ENCODE measurements at places on chromosomes 3 and 15.

GRCh38 chr15:93141371-93141794 lies 52.4 kb upstream of the RGMA start:
- DNase-seq = no peak

DNA sequence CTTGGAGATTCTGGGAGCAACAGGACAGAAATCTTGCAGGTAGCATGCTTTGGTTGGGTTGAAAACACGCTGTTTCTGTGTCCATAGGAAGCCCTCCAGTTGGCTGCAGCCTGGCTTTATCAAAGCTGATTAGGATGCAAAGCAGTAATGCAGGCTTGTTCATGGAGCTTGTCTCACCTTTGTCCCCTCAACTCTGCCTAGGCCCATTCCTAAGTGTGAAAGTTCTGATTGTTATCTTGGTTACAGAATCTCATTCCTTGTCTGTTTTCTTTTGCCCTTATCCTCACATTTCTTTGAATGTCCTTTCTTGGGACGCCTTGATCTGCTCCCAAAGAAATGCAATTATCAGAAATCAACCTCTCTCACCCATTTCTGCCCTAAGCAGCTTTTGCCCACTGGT lies 83.5 kb downstream of the IL20RB start:
- DNase-seq = no peak

- DNase-seq = no peak
These were observed 7.8 kb downstream of the TRAT1 start for GRCh38 chr3:108830381-108830780.

DNA sequence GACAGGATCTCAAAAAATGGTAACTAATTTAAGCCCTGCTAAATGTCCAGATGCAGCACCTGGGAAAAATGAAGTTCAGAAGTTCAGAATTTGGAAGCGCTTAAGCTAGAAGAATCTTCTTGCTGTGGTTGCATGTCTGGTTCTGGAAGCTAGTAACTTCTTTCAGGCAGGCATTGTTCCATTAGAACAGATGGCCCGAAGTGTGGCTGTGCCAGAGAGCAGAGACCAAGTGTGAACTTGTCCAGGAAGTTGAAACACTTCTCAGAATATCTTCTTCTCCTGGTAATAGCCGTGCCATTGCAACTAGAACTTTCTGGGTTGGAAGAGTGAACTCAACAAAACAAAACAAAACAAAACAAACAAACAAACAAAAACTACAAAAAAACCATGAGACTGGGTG lies 80.0 kb downstream of the MITF start:
- DNase-seq = no peak

- DNase-seq = no peak
These were observed 301.8 kb upstream of the TBC1D5 start for GRCh38 chr3:18044191-18044590.

DNA sequence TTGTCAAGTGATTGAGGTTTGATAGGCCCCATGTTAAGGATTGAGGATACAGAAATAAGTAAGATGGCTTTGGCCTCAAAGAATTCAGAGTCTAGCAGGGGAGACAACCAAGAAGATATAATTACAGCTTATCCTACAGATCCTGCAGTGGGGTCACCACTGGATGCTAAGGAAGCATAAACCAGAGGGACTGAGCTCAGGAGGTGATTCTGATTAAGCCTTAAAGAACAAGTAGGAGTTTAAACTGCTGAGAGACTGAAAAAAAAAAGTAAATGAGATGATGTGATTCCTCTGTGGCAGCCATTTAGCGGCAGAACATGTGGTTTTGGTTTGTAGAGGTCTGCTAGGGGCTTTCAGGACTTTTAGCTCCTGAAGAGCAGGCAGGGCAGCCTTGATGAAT lies 72.1 kb upstream of the ROPN1 start:
- DNase-seq = no peak

GRCh38 chr15:70127288-70127746 lies 29.6 kb upstream of the TLE3 start:
- DNase-seq = no peak

- no peak for DNase-seq
These were observed 124.8 kb upstream of the C15orf61 start for GRCh38 chr15:67396114-67396513.

- DNase-seq = no peak
These were observed 46.2 kb downstream of the DMXL2 start for GRCh38 chr15:51576286-51576850.

- DNase-seq = no peak
These were observed 108.2 kb upstream of the MBNL1 start for GRCh38 chr3:152160350-152161011.

- no peak for DNase-seq
These were observed 158.0 kb upstream of the IL12A start for GRCh38 chr3:159830523-159831154.

DNA sequence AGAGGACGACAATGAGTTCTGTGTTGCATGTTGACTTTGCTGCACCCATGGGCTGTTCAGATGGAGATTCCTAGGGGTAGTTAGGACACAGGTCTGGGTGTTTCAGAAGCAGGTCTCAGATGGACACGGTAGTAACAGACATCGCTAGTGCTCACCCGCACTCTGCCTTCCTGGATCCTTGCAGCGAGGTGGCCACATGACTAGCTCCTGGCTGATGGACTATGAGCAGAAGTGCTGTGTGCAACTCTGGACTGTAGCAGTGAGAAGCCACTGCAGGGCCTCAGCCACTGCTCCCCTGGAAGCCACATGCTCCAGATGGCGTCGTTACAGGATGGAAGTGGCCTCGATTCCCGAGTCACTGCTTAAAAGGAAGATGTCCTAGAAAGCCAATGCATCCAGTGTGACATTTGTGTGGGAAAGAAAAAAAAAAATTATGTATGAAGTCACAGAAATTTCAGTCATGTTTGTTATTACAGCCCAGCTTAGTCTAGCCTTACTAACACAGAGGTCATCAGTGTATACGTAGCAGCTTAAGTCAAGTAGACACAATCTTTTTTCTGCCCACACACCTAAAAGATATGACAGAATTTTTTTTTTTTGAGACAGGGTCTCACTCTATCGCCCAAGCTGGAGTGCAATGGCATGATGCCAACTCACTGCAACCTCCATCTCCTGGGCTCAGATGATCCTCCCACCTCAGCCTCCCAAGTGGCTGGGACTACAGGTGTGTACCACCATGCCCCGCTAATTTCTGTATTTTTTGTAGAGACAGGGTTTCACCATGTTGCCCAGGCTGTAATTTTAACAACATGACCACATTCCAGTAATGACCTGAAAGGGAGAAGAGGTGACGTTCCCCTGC lies 95.3 kb downstream of the XXYLT1 start:
- DNase-seq = no peak

GRCh38 chr3:54901906-54902685 lies 25.8 kb downstream of the LRTM1 start:
- no peak for DNase-seq

- DNase-seq = no peak
These were observed 2.2 kb upstream of the IGDCC3 start for GRCh38 chr15:65379986-65380385.

GRCh38 chr3:99522147-99522546 lies 116.2 kb upstream of the COL8A1 start:
- no peak for DNase-seq

DNA sequence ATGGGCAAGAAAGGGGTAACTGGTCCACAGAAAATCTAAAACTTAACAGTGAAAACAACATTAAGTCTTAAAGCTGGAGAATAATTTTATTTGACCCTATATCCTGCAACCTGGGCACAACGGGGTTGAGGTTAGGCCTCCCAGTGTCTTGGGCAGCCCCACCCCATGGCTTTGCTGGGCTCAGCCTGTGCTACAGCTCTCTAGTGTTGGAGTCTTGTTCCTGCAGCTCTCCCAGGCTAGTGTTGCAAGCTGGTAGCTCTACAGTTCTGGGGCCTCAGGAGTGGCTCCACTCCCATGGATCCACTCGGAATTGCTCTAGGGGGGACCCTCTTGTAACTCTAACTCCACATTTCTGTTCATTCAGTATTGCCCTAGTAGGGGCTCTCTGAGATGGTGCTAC lies 24.9 kb upstream of the GNB4 start:
- no peak for DNase-seq

DNA sequence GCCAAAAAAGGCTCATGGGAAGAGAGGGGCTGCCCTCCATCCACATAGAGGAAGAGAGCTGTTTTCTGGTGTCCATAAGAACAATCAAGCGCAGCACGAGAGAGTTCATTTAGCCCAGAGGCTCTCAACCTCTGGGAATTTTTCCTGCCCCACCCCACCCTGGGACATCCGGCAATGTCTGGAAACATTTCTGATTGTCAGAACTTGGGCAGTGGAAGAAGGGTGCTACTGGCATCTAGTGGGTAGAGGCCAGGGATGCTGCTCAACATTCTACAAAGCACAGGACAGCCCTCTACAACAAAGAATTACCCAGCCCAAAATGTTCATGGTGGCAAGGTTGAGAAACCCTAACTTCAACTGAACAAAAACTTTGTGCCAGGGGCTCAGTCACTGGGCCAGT lies 92.9 kb downstream of the RAB11A start:
- no peak for DNase-seq

- DNase-seq = no peak
These were observed 30.3 kb upstream of the TSC22D2 start for GRCh38 chr3:150377601-150378300.

DNA sequence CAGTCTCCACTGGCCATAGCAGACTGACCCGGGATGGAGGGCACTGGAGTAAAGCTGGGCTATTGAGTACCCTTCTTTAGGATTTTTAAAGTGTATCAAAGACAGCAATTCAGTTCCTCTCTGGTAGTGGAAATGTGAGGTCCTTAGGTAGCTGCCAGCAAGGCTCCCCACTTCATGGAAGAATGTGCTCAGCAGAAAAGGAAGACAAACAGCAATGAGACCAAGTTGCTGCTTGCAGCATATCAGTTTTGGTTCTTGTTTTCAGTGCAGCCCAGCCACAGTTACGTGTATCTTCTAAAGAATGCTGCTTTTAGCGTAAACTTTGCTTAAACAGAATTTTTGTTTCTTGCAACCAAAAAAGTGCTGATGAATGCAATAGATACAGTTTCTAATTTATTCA lies 374.0 kb upstream of the CBLB start:
- DNase-seq = no peak

GRCh38 chr3:13112521-13113345 lies 39.5 kb upstream of the IQSEC1 start:
- DNase-seq = no peak

DNA sequence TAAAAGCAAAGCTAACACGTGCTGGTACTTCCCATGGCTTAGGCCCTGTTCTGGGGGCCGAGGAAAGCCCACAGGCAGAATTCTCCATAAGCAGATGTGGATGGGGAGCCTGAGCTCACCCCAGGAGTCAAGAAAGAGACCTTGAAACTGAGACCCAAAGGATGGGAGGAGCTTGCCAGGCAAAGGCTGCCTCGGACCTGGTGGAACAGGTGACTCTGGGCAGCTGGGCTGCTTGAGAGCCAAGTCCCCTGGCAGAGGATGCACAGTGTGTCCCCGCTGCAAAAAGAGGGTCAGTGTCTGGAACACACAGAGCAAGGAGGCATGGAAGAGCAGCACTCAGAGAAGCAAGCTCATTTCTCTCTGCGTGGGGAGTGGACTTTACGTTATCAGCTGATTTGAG lies 528.7 kb downstream of the GABRG3 start:
- DNase-seq = no peak

DNA sequence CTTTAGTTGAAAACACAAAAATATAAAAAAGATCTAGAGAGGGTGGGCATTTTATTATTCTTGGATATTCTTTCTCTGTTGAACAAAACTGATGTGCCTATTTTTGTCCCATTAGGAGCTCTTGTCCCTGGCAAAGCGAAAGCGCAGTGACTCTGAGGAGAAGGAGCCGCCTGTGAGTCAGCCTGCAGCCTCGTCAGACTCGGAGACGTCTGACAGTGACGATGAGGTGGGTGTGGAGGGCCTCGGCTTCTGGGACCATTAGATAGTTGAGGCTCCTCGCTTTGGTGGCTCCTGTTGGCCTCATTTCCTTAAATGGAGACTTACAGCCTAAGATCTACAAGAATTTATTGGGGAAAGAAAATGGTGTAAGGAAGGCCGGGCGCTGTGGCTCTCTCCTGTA lies 21.3 kb downstream of the RTF1 start:
- no peak for DNase-seq

- DNase-seq = no peak
These were observed 29.0 kb upstream of the LCTL start for GRCh38 chr15:66594836-66595235.

DNA sequence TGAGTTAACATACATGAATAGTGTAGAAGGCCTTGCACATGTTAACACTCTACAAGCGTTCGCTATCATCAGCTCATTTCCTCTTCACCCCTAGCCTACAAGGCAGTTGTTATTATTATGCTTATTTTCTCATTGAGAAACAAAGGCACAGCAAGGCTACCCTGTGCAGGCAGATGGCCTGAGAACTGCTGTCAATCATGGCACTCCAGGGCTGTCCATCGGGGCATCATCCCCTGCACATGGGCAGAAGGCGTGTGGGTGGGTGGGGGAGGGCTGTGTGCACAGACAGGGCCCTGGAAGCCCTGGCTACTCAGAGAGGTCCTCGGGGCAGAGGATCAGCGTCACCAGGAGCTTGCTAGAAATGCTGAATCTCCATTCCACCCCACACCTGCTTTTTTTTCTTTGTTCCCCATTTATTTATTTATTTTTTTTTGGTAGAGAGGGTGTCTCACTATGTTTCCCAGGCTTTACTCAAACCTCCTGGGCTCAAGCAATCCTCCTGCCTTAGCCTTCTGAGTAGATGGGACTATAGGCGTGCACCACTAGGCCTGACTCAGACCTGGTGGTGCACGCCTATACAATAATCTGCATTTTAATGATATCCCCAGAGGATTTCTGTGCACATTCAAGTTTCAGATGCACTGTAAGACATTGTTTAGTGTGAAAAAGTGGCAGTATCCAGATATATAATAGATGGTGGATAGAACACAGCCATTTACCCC lies 9.6 kb upstream of the ZXDC start:
- DNase-seq = no peak

GRCh38 chr15:39837454-39837853 lies 54.8 kb upstream of the FSIP1 start:
- DNase-seq = no peak

- no peak for DNase-seq
These were observed 63.8 kb downstream of the NPTN start for GRCh38 chr15:73569361-73569760.

DNA sequence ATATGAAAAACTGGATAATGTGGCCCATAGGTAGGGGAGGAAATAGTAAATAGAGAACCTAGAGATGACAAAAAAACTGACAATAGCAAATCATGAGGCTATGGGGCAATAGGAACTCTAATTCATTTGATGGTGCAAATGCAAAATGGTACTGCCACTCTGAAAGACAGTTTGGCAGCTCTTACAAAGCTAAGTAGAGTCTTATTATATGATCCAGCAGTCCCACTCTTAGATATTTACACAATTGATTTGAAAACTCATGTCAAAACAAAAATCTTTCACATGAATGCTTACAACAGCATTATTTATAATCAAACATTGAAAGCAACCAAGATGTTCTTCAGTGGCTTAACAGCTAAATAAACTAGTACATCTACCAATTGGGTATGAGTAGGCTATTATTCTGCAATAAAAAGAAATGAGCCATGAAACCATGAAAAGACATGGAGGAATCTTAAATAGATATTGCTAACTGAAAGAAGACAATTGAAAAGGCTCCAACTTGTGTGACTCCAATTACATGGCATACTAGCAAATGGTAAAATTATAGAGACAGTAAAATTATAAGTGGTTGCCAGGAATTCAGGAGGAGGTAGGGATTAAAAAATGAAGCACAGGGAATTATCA lies 321.8 kb upstream of the STAC start:
- no peak for DNase-seq

- DNase-seq = no peak
These were observed 2.1 kb downstream of the CD47 start for GRCh38 chr3:108088697-108089096.

Measured in GOT3 (cell line).